CD4-positive, alpha-beta T cell treated with Interleukin-15 for 1 hour (primary cell): ENCODE measurements at places on chromosomes 2 and 18.

GRCh38 chr2:172614932-172615331 lies 59.0 kb downstream of the PDK1 start:
- DNase-seq, result no peak

DNA sequence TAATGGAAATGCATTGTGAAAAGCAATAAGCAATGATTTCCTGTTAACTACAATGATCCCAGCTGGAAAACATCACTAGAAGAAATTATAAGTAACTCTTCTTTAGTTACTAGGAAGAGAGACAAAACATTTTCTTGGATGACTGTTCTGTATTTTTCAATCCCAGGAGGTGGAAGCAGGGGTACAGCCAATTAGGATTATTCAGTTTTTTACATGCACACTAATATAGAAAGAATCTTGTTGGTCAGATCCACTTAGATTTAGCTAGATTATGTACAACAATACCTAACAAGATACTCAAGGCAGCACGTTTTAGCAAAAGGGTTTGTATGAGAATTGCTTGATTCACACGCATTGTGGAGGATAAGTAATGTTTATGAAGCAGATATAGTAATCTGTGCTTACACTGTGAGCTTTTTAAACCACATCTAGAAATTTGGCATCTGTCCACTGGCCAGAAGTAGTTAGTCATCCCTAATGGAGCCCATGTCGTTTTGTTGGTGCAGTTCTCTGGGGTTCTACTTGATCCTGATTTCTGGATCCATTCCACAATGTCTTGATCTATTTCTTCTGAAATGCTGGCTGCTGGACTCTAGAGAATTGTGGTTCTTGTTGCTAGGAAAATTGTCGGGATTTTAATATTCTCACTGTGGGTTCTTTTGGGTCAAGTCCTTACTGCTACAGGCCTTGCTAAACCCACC lies 199.7 kb downstream of the ADCYAP1 start:
- DNase-seq, result no peak

- peak; percentile 33 for DNase-seq
Observed at GRCh38 chr18:45874491-45875184, 49.2 kb downstream of the SIGLEC15 start.

DNA sequence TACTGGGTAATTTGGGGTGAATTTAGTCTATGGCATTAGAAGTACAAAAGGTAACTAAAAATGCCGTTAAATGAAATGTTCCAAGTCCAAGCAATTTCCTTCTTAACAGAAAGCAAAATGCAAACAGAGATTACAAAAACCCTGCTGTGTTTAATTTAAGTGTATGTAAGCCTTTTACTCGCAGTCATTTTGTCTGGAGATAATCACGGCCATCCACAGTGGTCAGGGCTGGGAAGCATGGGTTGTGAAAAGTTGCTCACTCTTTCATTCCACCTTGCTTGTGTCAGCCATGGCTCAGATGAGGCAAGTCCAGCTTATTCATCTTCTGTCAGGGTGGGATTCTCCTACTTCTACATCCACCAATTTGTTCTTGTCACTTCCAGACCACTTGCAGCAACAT lies 983.6 kb upstream of the ZEB2 start:
- DNase-seq, result no peak

DNA sequence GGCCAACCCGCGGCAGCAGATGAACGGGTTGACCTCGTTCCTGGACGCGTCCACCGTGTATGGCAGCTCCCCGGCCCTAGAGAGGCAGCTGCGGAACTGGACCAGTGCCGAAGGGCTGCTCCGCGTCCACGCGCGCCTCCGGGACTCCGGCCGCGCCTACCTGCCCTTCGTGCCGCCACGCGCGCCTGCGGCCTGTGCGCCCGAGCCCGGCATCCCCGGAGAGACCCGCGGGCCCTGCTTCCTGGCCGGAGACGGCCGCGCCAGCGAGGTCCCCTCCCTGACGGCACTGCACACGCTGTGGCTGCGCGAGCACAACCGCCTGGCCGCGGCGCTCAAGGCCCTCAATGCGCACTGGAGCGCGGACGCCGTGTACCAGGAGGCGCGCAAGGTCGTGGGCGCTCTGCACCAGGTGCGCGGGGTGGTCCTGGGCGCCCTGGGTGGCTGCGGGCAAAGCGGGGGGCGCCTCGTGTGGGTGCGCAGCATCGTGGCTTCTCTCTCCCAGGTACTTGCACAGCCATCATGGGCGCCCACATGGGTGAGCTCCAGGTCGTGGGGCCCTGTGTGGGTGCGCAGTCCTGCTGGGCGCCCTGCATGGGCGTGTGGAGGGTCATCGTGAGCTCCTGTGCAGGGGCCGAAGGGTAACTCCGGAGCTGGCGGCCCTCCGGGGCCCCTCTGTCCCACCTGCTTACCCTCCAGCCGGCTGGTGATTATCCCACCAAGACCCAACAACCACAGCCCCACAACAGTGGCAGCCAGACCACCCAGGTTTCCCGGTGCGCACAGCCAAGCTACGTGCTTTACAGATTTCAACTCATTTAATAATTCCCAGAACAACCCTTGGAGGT lies 64.2 kb downstream of the TPO start:
- peak; percentile 10 for DNase-seq

DNA sequence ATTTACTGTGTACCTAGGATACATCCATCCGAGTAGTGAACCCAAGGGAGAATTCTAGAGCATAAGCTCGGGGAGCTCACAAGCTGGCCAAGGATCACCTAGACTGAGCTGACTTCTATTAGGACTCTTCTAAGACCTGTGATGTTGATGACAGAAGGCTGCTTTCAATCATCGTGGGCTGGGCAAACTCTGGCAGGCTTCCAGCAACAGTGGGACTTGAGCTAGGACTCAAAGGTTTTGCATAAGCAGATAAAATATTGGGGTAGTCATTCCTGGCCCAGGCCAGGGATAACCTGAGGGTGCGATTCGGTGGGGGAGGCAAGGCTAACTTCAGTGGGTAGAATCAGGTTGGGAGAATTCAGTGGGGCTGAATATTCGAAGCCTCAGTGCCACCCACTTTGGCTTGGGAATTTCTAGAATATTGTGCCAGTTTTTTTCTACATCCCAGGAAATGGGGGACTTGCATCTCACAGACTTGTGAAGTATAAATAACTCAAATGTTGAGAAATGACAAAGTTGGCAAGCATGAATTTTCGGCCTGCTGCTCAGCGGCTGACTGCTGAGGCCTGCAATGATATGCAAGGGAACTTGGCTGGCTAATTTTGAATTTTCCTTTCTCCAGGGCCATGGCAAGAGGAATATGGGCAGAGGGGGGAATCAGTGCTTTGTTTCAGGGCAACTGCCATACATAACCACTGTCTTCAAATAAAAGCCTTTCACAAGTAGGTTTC lies 274.3 kb downstream of the PRKCE start:
- DNase-seq, result no peak

- DNase-seq, result no peak
Observed at GRCh38 chr2:212811036-212811805, 272.6 kb upstream of the ERBB4 start.

- DNase-seq, result peak; percentile 31
Observed at GRCh38 chr2:118185210-118186109, 97.2 kb downstream of the INSIG2 start.

DNA sequence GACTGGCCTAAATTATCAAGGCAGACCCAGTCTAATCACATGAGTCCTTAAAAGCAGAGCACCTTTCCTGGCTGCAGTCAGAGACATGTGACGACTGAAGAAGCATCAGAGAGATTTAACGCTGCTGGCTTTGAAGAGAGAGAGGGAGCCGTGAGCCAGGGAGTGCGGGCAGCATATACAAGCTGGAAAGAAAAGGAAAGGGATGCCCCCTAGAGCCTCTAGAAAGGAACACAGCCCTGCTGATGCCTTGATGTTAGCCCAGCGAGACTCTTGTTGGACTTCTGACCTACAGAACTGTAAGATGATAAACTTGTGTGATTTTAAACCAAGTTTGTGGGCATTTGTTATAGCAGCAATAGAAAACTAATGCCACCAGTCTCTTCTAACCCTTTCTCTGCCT lies 58.1 kb downstream of the HEATR5B start:
- DNase-seq, result no peak

DNA sequence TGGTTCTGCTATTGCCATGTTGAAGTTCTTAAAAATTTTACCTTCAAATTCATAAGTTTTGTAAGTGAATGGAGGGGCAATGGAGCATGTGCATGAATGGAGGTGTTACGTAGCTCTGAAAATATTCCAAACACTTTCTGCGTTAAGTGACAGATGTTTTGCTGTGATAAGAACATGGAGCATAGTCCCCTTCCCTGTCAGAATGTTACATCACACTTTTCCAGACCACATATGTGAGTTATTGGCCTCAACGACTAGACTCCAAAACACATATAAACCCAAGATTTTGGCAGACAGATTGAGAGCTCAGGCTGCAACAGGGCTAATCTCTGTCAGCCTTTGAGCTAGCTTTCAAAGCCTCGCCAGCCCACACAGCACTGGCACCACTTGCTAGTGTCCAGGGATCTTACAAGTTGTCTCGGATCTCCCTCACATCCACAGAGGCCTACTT lies 27.2 kb upstream of the MFSD6 start:
- no peak for DNase-seq

DNA sequence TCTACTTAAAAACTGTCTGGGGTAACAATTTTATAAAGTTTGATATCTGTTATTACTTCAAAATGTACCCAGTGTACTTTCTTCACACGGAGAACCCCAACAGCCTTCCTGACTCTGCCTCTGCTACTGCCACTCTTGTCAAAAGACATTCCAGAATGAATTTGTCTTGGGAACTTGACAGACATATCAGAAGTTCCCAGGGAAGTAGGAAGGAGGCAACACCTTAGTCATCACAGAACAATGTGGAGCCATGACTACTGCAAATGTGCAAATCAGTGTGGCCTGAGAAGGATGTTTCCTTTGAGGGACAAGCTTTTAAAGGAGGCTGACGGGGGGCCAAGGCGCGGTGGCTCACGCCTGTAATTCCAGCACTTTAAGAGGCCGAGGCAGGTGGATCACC lies 133.8 kb upstream of the RNF152 start:
- no peak for DNase-seq

GRCh38 chr2:105959357-105959756 lies 214.6 kb downstream of the NCK2 start:
- no peak for DNase-seq

DNA sequence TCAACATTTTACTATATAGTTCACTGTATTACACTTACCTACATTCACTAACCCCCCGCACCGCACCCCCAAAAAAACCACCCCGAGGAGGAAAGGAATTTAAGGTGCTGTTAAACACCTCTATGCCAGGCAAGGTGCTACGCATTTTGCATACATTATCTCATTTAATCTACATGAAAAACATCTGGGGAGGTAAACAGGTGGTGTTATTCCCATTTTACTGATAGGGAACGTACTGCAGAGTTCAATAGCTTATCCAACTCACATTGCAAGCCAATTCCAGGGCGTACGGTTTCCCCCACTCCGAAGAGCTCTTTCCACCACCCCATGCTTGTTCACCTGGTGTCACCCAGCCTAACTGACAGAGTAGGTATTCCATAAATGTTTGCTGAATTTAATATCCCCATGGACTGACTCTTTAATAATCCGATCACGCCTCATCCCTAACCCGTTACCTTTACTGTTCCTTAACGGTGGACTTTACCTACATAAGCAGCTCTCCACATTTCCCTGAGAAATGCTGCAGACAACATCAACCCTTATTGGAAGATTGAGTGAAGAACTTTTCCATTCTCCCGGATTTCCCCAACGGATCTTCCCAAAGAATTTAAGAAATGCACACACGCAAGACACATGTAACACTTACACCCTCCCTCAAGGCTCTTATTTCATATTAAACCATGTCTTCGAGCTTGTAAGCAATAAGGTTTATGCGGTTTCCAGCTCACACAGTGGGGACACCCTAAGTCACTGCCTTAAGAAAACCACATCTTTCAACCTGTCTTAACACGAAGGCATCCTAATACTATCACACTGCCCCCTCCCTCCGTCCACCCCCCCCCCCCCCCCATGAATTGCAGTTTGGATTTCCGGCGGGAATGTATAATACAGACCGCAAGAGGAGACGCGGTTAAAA lies 1.2 kb downstream of the RAPH1 start:
- DNase-seq, result no peak

DNA sequence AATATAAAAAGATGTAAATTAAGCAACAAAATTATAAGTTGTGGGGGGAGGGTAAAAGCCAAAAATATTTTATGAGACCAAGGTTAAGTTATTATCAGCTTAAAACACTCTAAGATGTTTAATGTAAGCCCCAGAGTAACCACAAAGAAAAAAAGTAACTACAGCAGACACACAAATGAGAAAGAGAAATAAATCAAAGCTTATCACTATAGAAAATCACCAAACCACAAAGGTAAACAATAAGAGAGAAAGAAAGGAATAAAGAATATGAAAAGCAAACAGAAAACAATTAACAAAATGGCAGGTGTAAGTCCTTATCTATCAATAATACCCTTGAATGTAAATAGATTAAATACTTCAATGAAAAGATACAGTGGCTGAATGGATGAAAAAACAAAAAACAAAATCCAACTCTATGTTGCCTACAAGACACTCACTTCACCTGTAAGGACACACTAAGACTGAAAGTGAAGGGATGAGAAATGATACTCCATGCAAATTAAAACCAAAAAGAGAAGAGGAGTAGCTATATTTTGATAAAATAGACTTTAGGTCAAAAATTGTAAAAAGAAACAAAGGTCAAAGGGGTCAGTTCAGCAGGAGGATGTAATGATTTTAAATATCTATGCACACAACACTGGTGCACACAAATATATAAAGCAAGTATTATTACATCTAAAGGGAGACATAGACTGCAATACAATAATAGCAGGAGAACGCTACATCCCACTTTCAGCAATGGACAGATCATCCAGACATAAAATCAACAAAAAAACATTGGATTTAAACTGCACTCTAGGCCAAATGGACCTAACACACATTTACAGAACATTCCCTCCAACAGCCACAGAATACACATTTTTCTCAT lies 80.7 kb downstream of the PTPN2 start:
- no peak for DNase-seq

DNA sequence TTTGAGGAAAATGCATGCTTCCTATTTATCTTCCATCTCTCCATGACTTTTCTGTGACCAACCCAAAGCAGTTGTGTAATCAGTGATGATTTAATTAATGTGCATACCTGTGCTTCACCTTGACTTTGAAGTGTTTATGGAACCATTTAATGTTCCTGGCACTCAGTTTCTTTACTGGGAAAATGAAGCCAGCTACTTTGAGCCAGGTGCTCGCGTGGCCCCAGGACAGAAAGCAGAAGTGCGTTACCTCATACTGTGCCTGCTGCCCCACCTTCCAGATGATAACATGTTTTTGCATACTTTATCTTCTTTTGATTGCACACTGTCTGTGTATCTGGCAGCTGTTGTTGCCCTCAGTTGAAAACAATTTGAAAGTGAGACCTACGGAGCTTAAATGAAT lies 61.3 kb downstream of the PMAIP1 start:
- peak; percentile 31 for DNase-seq
